ENCODE measurements at places on chromosomes 3 and 15.

DNA sequence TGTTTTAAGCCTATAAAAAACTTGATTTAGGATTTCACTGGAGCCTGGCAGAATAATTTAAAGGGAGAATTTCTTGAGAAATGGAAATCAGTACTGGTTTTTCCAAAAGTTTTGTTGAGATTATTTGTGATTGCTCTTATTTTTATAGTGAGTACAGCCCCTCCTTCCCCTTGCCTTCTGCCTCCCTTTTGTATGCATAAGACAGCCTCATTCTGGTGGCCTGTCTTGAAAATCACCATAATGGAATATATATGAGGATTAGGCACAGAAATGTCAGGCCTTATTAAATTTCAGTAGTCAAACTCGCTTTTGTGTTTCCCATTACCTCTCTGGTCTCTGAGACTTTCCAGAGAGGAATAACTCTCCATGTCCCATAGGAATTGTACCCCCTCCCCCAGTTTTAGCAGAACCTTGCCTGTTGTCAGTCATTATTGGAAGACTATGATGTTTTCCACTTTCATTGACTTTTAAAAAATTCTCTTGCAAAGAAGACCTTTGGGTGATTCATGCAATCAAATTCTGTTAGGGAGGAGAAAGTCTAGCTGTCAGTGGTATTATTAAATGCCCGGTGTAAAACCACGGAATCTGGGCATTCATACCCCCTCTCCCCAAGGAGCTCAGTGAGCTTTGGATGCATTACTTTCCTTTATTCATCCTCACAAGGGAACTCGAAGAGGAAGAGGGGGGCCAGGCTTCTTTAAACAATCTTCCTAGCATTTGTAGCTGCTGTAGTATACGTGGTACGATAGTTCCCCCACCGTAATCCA, 171.6 kb upstream of the TSC22D2 start:
- no peak for DNase-seq

- no peak for DNase-seq
Measured at GRCh38 chr15:35705030-35705883, 159.3 kb upstream of the DPH6 start.

DNA sequence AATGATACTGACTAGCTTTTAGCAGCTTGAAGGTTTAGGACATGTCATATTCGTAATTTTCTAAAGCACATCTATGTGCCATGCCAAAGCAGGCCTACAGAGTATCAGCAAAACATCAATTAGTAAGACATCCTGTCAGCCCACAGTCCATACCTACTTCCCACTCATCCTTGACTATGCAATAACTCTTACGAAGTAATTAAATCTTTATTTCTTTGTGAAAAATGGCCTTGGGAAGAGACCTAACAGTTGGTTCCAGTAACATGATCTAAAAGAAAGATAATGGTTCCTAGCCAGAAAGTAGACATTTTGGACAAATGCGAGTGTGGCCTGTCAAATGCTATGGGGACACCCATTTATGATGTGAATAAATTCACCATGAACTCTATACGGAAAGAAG, 172.6 kb upstream of the TNIK start:
- DNase-seq, result no peak

- DNase-seq, result no peak
Measured at GRCh38 chr3:74711913-74712512, 97.6 kb upstream of the CNTN3 start.

- DNase-seq, result peak; percentile 55
Measured at GRCh38 chr3:79018671-79019136, 749.1 kb downstream of the ROBO1 start.

DNA sequence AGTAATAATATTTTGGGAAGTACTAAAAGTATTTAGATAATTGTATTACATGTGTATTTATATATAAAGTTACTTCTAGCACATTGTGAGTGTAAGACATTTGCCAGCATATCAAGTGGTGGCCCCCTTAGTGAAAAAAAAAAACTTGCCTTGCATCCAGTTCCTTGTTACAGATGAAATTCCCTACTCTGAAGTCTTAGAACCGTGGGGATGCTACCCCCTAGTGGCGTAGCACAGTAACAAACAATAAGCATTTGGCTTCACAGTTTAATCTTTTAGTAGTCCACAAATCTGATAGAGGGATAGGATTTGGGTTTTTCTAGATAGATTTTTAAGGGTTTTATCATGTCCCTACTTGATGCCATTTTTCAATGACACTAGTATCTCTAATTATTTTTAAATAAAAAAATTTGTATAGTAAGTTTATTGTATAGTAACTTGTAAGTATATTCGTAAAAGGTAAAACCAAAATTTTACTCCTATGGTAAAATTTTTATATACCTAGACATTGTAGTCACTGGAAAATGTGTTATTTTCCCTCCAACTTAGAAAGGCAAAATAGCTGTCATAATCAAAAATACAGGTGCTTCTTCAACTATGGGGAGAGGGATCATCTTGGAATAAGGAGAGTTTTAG, 14.3 kb downstream of the SMC4 start:
- peak; percentile 60 for DNase-seq

DNA sequence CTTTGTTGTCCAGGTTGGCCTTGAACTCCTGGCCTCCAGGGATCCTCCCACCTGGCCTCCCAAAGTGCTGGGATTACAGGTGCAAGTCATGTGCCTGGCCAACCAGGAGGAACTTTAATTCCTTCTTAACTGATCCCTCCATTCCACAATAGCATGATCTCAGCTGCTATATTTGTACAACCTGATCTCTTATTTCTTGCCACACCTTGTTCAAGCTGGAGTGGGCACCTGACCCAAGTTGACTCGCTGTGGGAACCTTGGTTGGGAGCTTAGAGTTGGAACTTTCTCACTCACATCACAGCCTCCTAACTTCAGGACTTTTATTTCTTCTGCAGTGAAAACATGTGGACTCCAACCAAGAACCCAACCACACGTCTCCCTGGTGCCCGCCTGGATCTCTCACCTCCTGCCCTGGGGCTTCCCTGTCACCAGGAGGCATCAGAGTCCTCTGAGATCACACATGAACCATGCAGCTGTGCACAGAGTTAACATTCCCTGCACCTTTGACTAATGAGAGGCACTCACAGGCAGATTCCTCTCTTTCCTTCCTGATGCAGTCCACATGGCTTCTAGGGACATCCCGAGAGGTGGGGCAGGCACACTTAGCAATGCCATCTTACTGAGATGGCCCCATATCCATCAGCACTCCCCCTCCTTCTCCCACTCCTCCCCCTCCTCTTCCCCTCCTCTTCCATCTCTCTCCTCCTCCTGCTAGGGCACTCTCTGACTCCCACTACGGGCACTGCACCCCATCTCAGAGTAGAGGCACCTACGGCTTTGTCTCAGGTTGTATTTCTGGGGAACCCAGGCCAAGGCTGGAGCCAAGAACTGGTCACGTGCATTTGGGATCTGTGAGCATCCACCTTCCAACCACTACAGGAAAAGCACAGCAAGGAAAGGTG, 9.7 kb upstream of the CYFIP1 start:
- no peak for DNase-seq

DNA sequence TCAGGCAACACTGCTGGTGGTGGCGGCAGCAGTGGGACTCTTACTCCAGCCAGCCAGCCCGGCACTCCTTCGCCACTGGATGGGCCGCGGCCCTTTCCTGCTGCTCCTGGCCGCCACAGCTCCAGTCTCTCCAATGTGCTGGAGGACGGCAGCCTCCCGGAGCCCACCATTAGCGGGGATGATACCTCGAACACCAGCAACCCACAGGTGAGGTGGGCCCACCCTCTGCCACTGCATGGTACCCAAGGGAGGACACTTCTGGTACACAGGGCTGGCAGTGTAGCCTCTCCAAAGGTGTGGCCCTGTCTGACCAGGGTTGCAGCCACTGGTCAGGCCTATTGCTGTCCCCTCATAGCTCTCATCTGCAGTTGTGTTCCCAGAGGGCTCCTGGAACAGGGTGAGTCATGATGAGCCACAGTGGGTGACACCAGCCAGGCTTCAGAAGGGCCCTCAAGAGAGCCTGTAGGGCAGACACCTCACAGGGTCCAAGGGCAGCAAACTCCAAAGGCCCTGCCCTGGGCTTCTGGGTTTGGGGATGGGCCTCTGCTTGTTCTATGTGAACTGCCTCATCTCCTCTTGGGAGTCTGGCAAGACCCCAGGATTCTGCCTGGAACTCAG, 20.8 kb downstream of the NBEAL2 start:
- DNase-seq, result no peak

- DNase-seq, result peak; percentile 30
Measured at GRCh38 chr3:112293368-112294321, at the start of gene SLC9C1. TSS of gene SLC9C1 (minus strand) at chr3:112294216. CDS start at chr3:112286791, 7,425 bp downstream.

DNA sequence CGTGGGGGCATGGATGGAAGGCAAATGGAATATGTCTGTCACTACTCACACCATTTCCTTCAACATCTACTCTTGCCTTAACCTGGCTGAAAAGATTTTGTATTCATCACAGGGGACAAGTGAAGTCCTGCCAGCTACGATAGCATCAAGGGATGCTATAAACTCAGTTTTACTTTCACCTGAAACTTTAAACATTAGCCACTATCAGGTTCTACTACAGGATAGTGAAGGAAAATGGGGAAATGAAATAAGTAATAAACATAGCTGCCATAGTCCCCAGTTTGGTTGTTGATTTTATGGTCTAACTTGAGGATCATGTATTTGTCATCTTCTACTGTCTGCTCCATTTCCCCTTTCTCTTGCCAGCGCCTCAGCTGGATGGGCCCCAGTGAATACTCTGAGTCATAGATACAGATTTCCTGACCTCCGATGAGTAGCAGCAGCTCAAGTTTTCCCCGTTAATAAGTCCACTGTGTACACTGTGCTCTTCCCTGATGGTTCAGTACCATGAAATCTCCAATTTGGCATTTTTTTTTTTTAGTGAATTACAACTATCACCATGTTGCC, 338.2 kb upstream of the SLCO3A1 start:
- DNase-seq, result no peak

GRCh38 chr15:55318588-55319494, at the start of the genes PIGB and PIGBOS1:
TSS of gene PIGB (plus strand) at chr15:55319222. CDS start at chr15:55319251, 29 bp downstream.
TSS of gene PIGBOS1 (minus strand) at chr15:55319123. CDS start at chr15:55317792, 1,331 bp downstream.
- peak; percentile 77 for DNase-seq

- DNase-seq, result no peak
Measured at GRCh38 chr15:37220949-37221670, 120.8 kb upstream of the MEIS2 start.

GRCh38 chr15:33720952-33721351, 247.3 kb upstream of the CHRM5 start:
- DNase-seq, result no peak

- no peak for DNase-seq
Measured at GRCh38 chr3:146511402-146512134, 32.8 kb downstream of the PLSCR1 start.

Measured in NCI-H345 (cell line).